Astrocyte of the cerebellum (primary cell): ENCODE measurements at places on chromosomes 13 and 19.
A peak's percentile ranks its signal among the peaks of the same experiment; 100 is the strongest.

- DNase-seq: peak; percentile 69
These were observed at the start of gene RASL11A for GRCh38 chr13:27270594-27271520. RASL11A (plus strand) TSS chr13:27270830; CDS start chr13:27270945, 115 bp downstream.

- DNase-seq: no peak
These were observed 640.8 kb downstream of the EFNB2 start for GRCh38 chr13:105894697-105895096.

- DNase-seq: no peak
These were observed 450 bp downstream of the SELENOW start for GRCh38 chr19:47778954-47779351.

GRCh38 chr19:44643605-44644401, at the start of gene PVR:
PVR (plus strand) TSS chr19:44643910; CDS start chr19:44644097, 187 bp downstream.
- DNase-seq: no peak

DNA sequence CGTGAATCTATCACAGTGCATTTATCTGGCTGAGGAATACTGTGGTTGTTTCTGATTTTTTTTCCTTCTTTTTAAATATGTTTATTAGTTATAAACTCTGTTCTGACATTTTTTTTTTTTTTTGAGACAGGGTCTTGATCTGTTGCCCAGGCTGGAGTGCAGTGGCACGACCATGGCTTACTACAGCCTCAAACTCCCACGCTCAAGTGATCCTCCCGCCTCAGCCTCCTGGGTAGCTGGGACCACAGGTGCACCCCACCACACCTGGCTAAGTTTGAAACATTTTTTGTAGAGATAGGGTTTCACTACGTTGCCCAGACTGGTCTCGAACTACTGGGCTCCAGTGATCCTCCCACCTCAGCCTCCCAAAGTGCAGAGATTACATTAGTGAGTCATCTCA, 6.6 kb upstream of the NUMBL start:
- DNase-seq: no peak

GRCh38 chr19:15532779-15533521, 24.6 kb downstream of the CYP4F22 start:
- no peak for DNase-seq

- no peak for DNase-seq
These were observed 1516.7 kb upstream of the PCDH20 start for GRCh38 chr13:62932256-62932883.

GRCh38 chr19:50835103-50835784, 1.9 kb upstream of the KLK15 start:
- DNase-seq: no peak

DNA sequence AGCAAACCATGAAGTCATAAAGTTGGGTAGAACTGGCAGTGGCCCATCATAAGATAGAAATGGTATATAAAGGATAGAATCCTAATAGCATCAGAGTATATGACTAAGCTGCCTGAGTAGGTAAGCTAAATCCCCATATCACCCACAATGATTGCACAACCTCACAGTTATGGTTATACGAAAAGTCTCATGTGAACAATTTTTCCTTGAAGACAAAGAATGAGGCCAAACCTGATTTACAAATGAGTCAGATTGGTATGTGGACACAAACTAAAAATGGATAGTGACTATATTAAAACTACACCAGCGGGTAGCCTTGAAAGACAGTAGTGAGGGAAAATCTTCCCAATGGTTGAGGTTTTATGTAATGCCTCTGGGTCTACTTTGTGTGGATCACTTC, 40.9 kb upstream of the UFM1 start:
- peak; percentile 23 for DNase-seq
